ENCODE measurements at places on chromosomes 11 and 22.

GRCh38 chr11:59173080-59173963 lies 1.4 kb downstream of the DTX4 start:
- peak; percentile 36 for DNase-seq

- DNase-seq = no peak
Measured at GRCh38 chr11:117492578-117493251, 165.1 kb downstream of the CEP164 start.

GRCh38 chr11:102438311-102439062 lies 14.1 kb downstream of the TMEM123 start:
- DNase-seq = no peak

DNA sequence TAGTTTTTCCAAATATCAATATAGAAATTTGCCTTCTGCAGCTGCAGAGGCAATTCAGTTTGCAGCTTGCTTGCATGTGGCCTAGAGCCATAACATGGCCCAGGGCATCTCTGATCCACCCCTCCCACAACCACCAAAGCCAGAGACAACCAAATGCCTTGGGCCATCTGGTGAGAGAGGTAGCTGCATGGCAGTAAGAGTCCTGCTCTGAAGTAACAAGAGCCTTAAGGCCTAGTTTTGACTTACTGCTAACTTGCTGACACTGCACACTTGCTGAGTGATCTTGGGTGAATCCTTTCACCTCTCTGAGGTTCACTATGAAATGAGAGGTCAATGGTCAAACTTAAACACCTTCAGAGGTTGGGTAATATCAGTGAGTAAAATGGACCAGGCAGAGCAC lies 4.9 kb upstream of the SPECC1L start:
- no peak for DNase-seq

DNA sequence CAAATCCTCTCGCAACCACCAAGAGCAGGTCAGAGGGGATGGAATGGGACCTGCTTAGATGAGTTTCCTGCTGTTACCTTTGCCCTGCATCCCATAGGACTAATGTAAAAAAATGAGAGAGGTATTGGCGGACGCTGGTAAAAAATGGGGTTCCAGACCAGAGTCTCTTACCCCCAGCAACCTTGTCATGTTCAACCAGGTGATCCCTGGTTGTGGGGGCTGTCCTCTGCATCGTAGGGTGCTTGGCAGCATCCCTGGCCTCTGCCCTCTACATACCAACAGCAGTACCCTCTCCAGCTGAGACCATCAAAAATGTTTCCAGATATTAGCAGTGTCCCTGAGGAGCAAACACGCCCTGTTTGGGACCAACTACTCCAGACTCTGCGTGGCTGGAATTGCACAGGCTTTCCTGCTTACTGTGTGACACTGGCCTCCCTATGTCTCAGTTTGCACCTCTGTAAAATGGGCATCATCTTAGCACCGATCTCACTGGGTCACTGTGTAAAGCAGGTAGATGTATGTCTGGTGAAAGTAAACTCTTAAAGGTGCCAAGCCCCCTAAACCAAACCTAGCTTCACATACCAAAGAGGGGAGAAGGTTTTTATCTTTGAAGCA lies 1.5 kb downstream of the APOL6 start:
- no peak for DNase-seq

DNA sequence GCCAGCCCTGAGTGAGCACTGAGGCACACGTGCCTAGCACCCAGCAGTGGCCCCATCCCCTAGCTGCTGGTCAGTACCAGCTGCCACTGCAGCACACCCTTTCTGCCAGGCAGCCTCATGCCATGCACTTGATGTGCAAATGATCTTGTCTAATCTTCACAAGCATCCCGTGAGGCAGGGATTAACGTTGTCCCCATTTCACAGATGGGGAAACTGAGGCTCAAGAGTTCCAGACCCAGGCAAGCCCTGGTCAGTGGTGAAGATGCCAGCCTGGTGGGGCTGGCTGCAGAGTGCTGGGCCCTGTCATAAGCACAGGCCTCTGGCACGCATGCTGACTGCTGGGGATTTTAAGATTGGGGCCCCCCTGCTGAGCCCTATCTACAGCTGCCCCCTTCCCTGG lies 8.4 kb upstream of the CDKN1C start:
- no peak for DNase-seq

GRCh38 chr11:3170044-3170755 lies 5.1 kb upstream of the OSBPL5 start:
- DNase-seq = no peak

GRCh38 chr11:105910095-105910715 lies 111.8 kb downstream of the MSANTD4 start:
- peak; percentile 70 for DNase-seq
